ENCODE measurements at places on chromosomes 6 and 20. TPM values are rescaled to one million over a fixed set of nuclear protein-coding genes. Genes with fewer than 3 reads are reported as not detected.

DNA sequence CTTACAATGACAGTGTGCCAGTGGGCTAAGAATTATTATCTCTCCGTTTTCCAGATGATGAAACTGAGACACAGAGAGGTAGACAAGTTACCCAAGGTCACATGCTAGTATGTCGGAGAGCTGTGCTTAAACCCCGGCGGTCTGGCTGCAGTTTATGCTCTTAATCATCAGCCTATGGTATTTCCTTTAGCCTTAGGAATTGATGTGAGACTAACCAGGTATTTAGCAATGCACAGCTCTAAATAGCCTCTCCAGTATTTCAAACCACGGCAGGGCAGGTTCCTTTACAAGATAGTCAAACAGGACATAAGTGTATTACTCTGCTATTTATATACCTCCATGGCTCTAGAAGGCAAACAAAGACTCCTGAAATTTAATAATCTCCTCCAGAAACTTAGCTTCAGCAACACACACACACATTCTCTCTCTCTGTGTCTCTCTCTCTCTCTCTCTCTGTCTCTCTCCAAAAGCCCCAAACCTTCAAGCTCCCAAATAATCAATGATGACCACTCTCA is 142.0 kb upstream of the ZNF217 start:
- DNase-seq, result no peak

- DNase-seq, result no peak
Measured at GRCh38 chr20:60254901-60255411, 296.7 kb downstream of the CDH26 start.

DNA sequence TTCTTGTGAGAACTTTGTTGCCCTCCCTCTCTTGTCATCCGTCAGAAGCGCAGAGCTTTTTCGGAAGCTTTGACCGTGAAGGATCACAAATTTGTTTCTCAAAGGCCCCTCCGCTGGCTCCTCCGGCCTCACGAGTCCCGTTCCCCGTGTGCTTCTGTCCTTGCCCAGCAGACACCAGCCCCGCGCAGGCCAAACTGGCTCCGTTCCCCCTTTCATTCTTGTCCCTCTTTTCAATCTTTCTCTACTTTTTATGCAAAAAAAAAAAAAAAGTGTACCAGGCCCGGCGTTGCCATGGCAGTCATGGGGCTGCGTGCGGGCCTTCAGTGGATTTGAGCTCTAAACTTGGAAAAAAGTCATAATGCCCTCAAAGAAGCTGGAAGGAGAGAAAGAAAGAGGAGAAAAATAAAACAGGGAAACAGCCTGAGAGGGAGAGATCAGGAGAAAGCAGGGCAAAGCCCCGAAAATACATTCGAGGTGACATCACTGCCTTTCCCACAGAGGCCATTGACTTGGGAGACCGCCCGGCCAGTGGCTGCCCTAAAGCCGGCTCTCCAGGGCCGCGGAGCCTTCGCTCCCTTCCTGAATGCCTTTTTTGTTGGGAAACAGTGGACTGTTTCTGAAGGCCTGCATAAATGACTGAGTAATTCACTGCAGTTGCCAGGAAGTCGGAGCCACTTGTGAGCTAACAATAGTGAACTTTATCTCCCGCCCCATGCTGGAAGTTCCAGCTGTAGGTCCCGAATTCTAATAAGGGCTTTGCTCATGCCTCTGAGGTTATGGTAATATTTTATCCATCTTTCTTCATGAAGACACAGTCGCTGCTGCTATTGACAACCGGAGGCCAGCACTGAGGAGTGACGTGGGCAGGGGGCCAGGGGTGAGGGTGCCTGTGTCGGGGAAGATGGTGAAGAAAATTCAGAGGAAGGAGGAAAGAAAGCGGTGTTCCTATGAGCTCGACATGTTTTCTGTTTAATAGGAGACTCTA is 670.9 kb downstream of the QKI start:
- DNase-seq, result no peak

DNA sequence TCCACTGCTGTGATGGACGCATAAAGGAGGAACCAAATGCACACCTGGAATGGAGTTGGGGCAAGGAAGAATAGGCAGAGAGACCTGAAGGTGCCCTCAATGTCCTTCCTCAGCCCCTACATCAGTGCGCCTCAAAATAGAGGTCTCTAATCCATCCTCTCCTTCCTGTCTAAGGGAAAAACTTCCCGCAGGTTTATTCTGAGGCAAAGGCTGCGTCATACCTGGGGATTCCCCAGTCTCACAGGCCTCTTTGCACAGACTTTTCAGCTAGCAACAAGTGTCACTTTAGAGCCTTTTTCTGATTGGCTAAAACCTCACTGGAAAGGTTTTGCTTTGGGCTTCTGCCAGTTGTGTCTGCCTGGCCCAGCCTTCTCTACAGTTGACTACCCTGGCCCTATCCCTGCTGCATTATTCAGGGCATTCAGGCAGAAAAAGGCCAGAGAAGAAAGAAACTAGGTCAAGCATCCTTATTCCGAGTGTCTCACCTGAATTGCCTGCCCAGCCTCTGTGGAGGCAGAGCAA is 1.8 kb upstream of the HLA-DQB1 start:
- DNase-seq, result peak; percentile 52

The SEL1L2 gene
- not detected for polyA plus RNA-seq

- no peak for DNase-seq
Measured at GRCh38 chr6:125668071-125668470, 81.4 kb upstream of the HEY2 start.

The DEF6 gene
- polyA plus RNA-seq, result 4.5 TPM
